ENCODE measurements at places on chromosomes 16 and 17.

GRCh38 chr17:34601416-34601815 is 22.0 kb downstream of the TMEM132E start:
- no peak for DNase-seq

DNA sequence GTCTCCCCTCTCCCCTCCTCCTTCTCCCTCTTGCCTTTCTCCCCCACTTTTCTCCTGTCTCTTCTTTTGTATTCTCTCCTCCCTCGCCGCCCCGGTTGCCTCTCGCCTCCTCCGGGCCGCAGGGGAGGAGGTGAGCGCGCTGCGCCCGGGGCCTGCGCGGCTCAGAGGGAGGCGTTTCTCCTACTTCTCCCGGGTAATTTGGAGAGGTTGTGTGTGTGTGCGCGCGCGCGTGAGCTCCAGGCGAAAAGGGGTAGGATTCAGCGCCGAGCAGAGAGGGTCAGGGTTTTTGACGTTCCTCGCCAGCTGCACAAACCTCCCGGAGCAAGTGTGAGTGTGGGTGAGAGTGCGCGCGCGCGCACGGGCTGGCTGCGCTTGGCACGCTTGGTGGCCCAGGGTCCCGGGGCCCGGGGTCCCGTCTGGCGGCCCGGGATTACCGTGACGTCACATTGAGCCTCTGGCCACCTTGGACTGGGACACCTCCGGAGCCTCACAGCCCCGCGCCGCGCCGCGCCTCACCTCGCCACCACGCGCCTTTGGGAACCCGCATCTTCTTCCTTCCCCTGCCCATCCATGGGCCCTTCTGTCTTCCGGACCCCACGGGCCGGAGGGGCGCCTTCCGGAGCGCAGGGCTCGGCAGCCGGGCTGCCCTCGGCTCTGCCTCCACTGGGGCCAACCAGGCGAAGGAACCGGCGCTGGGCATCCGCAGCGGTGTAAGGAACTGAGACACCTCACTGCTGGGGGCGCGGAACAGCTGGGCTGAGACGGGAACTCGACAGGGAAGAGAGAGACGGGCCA is 479 bp downstream of the IRX6 start:
- no peak for DNase-seq

DNA sequence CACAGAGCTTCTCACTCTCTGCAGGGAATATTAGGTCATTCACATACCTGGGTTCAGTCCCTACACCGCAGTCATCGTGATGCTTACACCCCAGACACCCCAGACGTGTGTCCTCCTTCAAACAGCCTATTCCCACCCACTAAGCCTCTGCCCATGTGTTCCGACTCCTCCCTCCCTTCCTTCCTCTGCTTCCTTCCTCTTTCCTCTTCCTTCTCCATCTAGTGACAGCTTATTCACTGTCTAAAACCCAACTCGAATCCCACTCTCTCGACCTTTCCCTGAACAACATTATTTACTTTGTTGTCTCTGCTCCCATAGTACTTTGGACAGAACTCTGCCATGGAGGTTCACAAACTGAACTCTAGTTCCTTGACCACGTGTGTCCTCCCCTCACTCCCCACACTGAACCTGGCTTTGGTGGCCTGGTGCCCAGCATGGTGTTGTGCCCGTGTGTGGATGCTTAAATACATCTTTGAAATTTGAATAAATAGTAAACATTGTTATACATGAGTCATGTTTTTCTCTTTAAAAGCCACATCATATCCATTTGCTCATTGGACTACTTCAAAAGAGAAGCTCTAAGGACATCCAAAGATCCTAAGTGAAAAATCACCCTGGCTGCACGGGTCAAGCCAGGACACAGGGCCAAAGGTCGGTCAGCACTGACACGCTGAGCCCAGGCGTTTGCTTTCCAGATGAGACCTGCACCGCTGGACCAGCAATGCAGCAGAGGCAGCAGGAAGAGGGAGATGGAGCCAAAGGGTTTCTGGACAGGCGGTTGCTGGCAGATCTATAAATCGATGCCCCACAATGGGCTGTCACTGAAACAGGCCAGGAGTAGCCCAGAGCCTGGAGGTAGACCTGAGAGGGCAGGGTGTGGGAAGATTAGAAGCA is 14.1 kb upstream of the G6PC1 start:
- DNase-seq, result no peak

DNA sequence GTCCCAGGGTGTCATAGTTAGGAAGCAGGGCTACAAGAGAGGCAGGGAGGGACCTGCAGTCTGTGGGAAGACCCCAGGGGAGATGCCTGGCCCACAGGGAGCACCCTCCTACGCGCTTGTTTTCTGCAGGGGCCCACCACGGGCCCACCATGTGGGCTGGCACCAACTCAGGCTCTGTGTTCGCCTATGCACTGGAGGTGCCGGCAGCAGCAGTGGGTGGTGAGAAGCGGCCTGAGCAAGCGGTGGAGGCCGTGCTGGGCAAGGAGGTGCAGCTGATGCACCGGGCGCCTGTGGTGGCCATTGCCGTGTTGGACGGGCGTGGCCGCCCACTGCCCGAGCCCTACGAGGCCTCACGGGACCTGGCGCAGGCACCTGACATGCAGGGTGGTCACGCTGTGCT is 15.0 kb downstream of the LLGL1 start:
- no peak for DNase-seq

- no peak for DNase-seq
Measured at GRCh38 chr16:90077757-90078578, 837 bp upstream of the PRDM7 start.

- DNase-seq, result no peak
Measured at GRCh38 chr17:64459284-64459747, 10.4 kb downstream of the MILR1 start.

DNA sequence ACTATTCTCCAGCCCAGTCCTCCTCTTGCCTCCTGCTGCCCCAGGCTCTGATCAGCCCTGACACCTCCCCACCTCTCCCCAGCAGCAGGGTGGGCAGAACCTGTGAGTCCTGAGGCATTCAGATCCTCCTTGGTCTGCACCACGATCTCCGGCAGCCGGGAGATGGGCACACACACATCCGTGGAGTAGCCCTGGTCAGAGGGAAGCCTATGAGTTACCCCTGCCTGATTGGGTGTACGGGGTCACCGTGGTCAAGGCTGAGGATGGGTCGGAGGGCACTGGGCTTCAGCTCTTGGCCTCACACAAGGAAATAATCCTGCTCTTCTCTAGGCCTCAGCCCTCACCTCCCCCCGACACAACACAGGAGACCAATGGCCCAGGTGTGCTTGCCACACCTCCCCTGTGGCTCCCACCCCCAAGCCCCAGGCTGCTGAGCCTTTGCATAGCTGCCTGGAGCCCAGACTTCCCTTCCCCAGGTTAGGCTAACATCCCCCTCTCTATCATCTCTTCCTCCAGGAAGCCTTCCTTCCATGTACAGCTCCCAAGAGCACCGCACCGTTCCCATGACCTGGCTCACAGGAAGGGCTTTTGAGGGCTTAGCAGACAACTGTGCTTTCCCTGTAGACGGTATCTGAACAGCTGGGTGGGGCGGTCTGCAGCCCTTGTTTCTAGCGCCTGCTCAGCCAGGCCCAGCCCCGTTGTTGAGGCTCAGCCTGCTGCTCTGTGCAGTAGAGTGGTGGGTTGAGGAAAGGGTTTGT is 3.7 kb downstream of the LDHD start:
- no peak for DNase-seq

- DNase-seq, result no peak
Measured at GRCh38 chr16:17654571-17654970, 183.8 kb upstream of the XYLT1 start.

- DNase-seq, result no peak
Measured at GRCh38 chr17:50828508-50829170, 6.7 kb upstream of the WFIKKN2 start.

- DNase-seq, result peak; percentile 82
Measured at GRCh38 chr16:83530293-83530692, 277.5 kb upstream of the HSBP1 start.

GRCh38 chr16:14071576-14072271 is 605 bp downstream of the MRTFB start:
- no peak for DNase-seq

- no peak for DNase-seq
Measured at GRCh38 chr17:35821308-35821707, 12.0 kb downstream of the TAF15 start.

DNA sequence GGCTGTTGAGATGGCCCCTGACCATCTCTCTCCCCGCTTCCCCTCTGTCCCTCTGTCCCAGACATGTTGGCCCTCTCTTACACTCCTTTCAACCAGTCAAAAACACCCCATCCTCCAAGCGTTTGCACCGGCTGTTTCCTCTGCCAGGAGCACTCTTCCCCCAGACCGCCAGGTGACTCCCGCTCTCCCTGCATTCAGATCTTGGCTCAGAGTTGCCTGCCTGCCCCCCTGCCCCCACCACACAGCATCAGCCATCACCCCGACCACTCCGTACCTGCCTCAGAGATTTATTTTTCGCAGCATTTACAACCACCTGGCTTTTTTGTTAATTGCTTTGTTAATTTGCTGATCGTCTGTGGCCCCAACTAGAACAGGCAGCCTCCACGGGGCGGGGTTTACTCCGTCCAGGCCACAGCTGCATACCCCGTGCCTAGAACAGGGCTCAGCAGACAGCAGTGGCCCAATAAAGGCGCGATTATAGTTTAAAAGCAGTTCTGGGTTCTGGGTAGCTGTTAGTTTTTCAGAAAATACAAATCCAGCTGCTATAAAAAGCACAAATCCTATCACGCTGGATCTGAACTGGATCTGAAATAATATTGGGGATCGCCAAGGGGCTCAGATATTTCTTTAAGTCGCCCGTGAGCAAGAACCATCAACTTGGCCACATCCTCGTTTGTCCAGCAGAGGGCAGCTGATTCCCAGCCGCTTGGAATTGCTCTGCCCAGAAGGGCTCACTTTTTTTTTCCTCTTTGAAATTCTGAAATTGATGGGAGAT is 173.6 kb downstream of the IRF8 start:
- peak; percentile 4 for DNase-seq

GRCh38 chr17:74605361-74605760 is 13.3 kb upstream of the CD300LD start:
- peak; percentile 17 for DNase-seq

GRCh38 chr17:49946964-49947584 is 21.9 kb upstream of the DLX4 start:
- DNase-seq, result no peak

- no peak for DNase-seq
Measured at GRCh38 chr17:44304651-44305050, 3.8 kb upstream of the RUNDC3A start.

- no peak for DNase-seq
Measured at GRCh38 chr17:43768382-43768781, 9.8 kb upstream of the SOST start.

DNA sequence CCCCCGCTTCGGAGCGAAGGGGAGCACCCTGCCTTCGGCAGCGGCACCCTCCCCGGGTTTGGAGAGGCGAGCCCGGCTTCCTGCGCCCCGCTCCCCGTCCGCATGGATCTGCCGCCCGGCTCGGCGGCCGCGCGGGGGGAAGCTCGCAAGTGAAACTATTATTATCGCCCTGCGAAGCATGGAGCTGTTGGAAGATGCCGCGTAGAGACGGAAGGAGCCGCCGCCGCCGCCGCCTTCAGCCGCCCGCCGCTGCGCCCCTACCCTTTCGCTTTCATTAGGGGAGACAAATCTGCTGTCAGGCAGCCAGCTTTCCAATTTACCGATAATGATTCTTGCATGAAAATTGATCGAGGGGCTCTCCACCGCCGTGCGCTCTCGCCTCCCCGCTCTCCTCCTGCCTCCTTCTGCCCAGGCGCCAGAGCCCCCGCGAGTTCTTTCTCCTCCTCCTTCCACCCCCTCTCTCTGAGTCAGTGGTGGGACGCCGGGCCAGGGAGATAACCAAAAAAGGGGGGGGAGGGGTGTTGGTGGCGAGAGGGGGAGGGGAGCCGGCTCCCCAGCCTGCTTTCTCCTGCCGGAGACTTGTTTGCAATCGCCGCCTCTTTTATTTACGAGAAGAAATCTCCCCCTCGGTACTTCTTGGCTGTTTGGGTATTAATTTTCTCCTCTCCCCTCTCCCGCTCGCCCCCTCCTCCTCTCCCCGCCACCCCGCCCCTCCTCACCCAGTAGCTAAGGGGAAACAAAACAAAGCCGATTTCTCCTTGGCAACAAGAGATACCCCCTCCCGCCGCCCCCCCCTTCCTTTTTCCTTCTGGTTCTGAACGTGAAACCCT is 58.0 kb upstream of the GSE1 start:
- DNase-seq, result no peak

- DNase-seq, result no peak
Measured at GRCh38 chr17:43935926-43936261, 6.4 kb downstream of the PPY start.

- no peak for DNase-seq
Measured at GRCh38 chr17:32446949-32447348, 2.6 kb downstream of the PSMD11 start.

- DNase-seq, result no peak
Measured at GRCh38 chr16:59699786-59700185, 965.7 kb upstream of the GOT2 start.

- DNase-seq, result no peak
Measured at GRCh38 chr17:77859035-77859810, 99.3 kb upstream of the TNRC6C start.

GRCh38 chr17:12116143-12116542 is 95.5 kb downstream of the MAP2K4 start:
- DNase-seq, result no peak

GRCh38 chr16:11402051-11402744 is 56.9 kb downstream of the RMI2 start:
- DNase-seq, result no peak

DNA sequence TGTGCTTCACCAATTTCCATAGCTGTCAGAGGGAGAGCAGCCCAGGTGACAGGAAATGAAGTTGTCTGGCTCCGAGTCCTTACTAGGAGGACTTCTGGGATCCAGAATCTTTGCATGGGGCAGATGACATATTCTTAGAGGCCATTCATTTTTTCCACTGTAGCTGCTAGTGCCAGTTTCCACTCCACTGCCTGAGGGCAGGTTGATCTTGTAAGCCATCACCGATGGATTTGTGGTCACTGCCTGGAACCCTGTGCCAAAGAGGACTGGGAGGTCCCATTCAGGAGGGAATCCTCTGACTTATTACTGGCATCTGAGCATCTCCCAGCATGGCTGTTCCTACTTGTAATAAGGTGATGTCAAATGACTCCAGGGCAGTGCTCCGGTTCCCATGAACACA is 144.1 kb upstream of the KCNJ18 start:
- DNase-seq, result no peak

DNA sequence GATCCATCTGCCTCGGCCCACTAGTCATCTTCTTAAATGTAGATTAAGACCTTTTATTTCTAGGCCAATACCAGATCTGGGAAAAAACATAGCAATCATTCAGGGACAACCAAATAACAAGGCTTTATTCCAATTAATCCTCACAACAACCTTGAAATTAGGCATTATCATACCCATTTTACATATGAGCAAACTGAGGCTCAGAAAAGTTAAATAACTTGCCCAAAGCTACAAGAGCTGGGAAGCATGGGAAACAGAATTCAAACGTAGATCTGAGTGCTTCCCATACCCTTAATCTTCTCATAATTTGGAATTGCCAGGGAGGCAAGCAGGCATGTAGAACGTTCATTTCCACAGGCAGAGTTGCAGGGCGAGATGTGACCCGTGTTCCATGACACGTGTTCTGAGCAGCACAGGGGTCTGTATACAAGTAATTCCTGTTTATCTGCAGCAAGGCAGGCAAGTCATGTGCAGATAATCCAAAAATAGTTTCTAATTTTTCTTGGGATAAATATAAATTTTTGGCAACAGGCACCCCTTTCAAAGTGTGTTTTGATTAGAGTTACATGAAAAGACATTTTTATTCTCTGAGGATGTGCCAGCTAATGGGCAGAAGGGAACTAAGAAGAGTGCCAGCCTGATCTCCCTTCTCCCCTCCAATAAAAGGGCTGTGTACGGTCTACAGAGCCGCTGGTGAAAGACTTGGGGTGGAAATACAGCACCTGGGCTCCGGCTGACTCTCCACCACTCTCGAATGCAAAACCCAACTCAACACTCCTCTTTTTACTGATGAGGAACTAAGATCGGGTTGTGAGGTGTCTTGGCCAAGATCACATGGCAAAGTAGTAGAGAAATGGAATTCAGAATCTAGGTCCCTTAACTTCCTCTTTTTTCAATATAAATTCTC is 27.7 kb upstream of the MYOCD start:
- DNase-seq, result no peak
